WERI-Rb-1 (cell line): ENCODE measurements at places on chromosomes 2 and 18.

DNA sequence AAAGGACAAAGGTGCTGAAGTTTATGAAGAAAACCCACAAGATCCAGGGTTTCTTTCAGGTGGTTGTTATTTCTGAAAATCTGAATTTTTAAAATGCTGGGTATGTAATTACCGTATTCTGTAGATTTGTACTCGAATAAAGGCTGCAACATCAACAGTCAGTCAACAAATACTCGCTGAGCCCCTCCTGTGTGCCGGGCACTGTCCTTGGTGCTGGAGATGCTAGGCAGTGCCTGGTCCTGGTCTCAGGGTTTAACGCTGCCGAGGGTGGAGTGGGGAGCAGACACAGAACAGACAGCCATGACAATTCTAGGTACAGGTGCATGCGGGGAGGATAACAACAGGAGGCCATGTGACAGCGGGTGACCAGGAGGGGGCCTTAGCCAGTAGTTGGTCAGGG is 27.2 kb upstream of the PDIA6 start:
- DNase-seq, result no peak

DNA sequence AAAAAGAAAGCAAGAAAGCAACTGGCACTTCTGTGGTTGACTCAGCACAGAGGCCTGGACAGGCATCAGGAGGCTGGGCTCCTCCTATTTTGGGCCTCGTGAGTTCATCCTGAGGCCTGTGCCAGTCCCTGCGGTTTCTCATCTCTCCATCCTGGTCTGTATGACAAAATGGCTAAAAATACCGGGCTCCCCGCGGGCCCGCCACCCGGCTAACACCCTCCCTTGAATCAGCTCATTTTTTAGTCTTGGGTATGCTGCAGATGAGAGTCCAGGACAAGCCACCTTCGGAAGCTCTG is 62.3 kb upstream of the YWHAQ start:
- no peak for DNase-seq

GRCh38 chr2:137187216-137187615 is 421.9 kb downstream of the THSD7B start:
- DNase-seq, result no peak

GRCh38 chr18:77191071-77191751 is 58.4 kb upstream of the GALR1 start:
- DNase-seq, result peak; percentile 67

GRCh38 chr2:76256458-76257088 is 545.9 kb upstream of the GCFC2 start:
- DNase-seq, result no peak

DNA sequence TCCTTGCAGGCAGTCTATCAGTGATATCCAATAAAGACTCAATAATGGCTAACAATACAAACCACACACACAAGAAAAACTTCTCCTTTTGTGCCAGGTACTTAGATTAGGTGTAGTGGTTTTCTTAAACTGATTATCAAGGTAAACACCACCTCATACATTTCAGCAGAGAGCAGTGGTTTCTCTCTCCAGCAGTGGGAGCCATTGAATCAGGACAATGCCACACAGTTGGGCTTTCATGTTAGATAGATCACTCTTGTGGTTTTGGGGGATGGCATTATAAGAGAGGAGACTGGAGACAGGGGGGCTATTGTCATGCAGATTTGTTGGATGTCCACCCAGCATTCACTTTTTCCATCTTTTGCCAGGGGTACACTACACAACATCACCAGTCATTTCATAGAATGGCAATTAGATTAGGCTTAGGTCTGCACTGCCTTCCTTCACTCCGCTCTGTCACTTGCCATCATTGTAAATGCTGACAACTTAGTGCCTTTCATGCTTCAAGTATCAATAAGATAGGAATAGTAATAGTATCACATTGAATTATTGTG is 13.6 kb upstream of the IRS1 start:
- peak; percentile 20 for DNase-seq

GRCh38 chr18:75253784-75254183 is 43.2 kb downstream of the TSHZ1 start:
- no peak for DNase-seq

DNA sequence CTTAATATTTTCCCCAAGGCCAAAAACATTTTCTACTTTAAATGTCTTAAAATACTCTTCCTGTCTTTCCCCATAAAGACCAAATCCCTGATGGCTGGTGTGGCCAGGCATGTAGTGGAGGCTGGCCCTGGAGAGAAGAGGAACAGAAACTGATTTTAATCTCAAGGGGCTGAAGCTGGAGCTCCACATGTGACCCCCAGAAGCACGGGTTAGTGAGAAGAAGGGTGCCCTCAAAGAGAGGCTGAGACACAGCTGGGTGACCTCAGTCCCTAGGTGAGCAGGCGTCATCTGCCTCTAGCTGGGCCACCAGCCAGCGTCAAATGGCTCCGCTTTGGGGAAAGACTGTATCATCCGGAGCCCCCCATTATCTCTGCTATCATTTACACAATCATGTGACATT is 19.3 kb upstream of the TMEM18 start:
- no peak for DNase-seq

DNA sequence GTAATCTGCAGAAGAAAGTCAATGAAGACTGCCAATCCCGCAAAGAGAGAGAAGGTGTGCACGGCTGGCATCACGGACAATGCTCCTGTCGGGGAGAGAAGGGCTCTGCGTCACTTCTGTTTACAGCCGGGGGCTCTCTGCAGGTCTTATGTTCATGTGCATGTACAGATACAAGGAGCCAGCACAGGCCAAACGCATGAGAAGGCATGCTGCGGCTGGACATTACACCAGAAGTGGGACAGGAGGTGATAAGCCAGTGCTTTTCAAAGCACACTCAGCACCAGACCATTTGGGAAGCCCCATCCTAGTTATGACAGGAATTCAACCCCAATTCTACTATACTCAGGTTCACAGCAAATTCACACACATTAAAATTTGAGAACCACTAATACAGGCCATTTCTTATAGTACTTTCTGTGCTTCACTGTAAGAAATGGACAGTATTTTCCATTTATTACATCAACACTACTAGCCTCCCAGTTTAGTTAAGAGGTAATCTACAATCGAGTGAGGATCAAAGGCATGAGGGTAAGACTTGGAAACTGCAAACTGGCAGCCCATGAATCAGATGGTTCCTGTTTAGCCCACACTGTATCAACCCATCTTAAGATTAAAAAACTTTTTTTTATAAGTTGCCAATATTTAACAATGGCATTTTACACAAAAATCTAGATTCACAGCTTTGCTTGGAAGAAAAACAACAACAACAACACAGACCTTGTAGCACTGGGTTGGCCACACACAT is 38.2 kb downstream of the RMC1 start:
- no peak for DNase-seq

DNA sequence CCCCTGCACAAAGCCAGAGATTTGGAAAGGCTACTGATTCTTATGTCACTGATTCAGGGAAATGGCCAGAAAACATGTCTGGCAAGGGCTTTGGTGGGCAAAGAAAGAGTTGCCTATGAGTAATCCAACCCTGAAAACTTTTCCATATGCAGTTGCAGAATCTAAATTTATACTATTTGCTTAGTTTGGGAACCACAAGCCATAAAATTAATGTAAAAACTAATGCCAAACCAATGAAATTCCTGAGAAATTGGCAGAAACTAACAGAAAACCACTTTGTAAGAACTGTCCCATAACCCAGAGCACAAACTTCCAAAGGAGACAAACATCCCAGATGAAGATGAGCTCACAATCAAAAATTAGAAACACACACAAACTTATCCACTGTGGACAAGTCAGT is 48.8 kb downstream of the TCF4 start:
- DNase-seq, result no peak

DNA sequence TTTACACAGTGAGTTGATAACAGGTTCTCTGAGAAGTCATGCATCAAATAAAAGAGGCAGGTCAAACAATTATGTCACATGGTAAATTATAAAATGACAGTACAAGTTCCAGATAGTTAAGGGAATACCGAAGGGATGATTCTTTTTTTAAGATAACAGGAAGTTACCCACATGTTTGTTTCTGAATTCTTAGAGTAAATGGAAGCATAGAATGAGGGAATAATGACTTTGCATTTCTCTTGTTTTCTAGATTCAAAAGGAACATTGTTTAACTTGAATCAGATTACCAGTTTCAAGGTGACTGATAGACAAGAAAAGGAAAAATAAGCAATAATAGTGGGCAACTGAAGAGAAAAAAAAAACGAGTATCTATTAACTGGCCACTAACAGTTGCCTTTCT is 124.5 kb downstream of the MIB1 start:
- no peak for DNase-seq

- DNase-seq, result no peak
Measured at GRCh38 chr18:74395648-74396154, 61.4 kb downstream of the DIPK1C start.

- no peak for DNase-seq
Measured at GRCh38 chr2:195899226-195899625, 169.4 kb downstream of the DNAH7 start.
